ENCODE measurements at places on chromosomes 12 and 14.
A peak's percentile ranks its signal among the peaks of the same experiment; 100 is the strongest.

- no peak for DNase-seq
These were observed 398.6 kb downstream of the ZFP36L1 start for GRCh38 chr14:68394118-68394763.

DNA sequence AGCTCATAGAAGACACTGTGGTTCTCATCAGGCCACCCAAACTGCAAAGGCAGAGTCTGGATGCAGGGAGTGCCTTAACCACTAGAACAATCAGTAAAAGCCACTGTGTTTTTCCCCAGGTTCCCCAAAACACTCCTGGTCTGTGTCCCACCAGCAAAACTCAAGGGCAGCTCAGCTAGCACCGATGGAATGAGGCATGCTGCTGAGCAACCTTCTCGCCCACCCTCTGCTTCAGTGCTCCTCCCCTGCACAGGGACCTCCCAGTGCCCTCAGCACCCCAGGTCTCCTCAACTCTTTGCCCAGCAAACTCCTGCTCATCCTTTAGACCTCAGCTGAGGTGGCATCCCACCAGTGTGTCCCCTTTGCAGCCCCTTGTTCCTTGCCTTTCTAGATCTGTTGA lies 4.0 kb downstream of the KRT77 start:
- no peak for DNase-seq

- no peak for DNase-seq
These were observed 68.0 kb downstream of the RNF34 start for GRCh38 chr12:121467638-121468498.

GRCh38 chr12:120698665-120699064 lies 11.6 kb upstream of the UNC119B start:
- DNase-seq = no peak

DNA sequence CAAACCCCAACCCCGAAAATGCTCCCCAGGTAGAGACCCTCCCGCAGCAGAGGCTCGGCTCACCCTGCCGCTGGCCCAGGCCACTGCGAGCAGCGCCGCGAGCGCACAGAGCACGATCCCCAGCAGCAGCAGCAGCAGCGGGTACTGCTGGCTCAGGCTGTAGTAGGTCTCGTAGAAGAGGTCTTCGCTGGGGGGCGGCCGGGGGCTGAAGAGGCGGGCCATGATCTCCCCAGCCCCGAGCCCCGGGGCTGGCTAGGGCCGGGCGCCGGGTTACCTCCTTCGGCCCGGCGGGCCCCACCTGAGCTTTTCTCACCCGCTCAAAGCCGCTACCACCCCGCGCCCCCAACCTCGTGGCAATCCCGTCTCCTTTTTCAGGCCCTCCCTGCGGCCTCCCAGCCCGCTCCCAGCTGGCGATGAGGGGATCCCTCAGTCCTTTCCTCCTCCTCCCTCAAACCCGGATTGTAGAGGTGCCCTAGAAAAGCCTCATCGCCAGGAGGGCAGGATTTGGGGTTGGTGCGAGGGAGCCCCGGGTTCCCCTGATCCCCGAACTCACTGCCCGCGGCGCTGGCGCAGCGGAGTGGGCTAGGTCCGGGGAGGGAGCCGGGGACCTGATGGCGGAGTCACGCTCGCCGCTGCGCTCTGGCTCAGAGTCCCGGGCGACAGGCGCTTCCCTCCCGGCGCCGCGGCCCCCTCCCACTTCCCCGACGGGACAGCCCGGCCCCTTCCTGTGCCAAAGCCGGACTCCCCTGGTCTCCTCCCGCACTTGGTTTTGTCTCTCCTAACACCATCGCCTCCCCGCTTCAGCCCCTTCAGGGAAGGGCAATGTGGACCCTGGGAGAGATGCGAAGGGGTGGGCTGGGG lies at the start of gene ADCY4:
TSS of gene ADCY4 (minus strand) at position 641 of the 861 bp plus-strand sequence. CDS start at position 222, 419 bp downstream.
- DNase-seq = peak; percentile 46

DNA sequence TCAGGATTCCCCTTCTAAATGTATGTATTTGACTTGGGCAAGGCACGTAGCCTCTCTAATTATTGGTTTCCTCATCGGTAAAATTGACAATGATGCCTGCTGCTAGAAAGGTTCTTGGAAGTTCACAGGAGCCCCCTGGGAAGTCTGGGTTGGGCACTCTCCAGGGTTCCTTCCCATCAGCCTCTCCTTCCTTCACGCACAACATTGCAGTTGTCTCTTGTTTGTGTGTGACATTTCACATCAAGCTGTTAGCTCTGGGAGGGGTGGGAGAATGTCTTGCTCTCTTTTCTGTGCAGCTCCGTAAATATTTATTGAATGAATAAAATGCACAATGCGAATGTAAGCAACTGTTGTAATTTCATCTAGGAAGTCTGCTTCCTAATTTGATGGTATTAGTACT lies 153.2 kb upstream of the PRICKLE1 start:
- no peak for DNase-seq

DNA sequence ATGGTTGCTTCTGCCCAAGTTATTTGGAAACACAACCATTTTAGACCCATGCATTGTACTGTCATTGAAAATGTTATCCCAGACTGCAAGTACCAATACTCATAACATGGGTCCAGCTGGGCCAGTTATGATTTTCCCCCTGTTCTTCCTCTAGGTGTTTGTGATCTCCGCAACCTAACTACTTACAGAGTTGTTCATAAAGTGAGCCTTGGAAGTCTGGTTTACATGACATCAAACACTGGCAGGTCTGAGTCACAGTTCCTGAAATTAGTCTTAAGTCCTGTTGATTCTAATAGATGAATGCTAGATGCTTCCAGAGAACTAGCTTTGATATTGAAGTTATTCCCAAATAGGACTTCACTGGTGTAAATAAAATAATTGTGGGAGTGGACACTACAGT lies 487.0 kb downstream of the MED13L start:
- DNase-seq = peak; percentile 4

DNA sequence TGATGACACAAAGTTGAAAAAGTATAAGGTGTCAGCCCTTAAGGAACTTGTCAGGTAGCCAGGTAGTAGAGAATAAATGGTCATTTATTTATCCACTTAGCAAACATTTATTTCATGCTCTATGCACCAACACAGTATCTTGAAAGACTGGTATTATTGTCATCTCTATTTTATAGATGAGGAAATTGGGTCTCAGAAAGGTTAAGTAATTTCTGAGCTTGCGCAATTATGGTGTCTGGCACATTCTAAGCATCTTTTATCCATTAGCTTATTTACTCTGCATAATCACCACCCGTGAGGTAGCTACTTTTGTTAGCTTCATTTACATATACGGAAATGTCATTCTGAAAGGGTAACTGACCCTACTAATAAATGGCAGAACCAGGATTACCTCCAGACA lies 2.5 kb upstream of the UTP20 start:
- no peak for DNase-seq

GRCh38 chr12:83634726-83635267 lies 948.1 kb downstream of the TMTC2 start:
- no peak for DNase-seq

DNA sequence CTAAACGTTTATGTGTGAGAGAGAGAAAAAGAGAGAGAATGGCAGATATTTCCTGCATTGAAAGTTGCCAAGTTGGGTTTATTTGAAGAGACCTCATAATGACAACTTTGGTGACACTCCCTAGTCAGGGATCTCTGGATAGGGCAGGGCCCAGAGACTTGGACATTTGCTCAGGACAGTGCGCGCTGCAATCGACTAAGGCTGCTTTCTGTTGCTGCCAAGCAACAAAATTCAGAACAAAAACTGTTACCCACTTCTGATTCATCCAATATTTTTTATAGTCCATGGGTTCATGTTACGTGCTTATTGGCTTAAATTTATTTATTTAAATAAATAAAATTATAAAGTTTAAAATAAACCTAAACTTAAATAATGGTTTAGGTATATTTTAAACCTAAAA lies 34.2 kb downstream of the PTGER2 start:
- no peak for DNase-seq

- DNase-seq = no peak
These were observed 949.7 kb downstream of the TRHDE start for GRCh38 chr12:73221836-73222235.

GRCh38 chr12:82040987-82041743 lies 282.0 kb upstream of the PPFIA2 start:
- DNase-seq = no peak

DNA sequence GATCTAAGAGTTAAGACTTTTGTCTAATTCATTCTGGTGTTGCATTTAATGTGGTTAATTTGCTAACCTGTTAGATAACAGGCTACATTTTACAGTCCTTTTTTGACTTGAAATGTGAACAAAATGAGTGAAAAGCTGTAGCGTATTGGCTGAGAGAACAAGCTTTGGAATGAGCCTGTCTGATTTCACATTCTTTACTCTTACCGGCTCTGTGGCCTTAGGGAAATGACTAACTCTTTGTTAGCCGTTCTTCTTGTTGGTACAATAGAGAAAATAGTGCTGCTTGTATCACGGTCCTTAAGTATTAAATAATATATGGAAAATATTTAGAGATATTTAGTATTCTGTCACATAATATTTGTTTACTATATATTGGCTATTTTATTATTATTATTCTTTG lies 1.9 kb downstream of the MNAT1 start:
- DNase-seq = no peak

DNA sequence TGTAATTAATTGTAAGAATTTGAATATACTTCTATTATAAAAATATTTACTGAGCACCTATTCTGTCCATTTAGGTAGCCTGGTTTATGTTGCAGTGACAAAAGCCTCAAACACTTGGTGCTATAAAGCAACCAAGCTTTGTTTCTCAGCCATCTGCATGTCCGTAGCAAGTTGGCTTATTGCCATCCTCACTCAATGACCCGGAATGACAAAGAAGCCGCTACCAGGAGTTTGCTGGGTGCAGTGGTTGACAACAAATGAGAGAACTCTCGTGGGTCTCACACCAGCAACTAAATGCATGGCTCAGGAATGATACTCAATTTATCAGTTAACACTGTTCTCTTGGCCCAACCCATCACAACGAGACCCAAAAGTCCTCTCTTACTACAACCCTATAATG lies 553.1 kb downstream of the DIO2 start:
- DNase-seq = no peak

DNA sequence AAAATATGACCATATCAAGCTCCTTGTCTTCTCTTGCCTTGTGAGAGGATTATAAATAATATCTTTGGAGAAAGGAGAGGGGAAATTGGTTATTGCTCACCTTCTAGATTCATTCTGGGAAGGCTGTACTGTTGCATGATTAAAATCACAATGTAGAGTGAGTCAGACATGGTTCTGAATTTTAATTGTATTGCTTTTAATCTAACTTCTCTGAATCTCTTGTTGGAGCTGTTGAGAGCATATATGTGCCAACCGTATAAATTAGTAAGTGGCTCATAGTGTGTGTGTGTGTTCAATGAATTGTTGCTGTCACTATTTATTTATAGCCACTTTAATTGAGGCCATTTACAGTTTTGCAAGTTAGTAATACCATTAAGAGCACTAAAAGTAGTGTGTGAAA lies 56.1 kb downstream of the KCNJ8 start:
- DNase-seq = no peak

DNA sequence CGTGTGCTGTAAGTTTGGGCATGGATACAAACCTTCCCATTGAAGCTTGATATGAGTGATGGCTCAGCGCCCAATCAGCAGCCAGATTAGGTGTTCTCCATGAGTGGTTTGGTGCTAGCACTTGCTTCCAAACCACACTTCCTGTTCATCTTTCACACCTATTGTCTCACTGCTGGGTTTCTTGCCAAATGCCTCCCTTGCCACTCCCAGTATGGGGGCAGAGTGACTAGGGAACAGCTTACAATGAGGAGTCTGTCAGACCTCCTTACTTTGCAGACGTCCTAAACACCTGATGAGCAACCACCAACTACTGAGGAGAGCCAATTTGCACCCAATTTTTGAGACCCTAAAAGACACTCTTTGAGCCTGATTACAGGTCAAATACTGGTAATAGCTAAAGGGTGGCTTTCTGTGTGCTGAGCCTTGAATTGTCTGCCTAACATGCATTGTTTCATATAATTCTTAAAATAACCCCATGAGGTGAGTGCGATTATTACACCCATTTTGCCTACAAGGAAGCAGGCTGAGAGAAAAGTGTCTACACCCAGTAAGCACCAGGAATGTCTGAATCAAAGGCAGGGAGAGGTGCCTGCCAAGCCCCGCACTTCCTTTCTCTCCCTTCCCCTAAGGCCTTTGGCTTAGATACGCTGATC lies 48.4 kb upstream of the FOS start:
- peak; percentile 64 for DNase-seq

DNA sequence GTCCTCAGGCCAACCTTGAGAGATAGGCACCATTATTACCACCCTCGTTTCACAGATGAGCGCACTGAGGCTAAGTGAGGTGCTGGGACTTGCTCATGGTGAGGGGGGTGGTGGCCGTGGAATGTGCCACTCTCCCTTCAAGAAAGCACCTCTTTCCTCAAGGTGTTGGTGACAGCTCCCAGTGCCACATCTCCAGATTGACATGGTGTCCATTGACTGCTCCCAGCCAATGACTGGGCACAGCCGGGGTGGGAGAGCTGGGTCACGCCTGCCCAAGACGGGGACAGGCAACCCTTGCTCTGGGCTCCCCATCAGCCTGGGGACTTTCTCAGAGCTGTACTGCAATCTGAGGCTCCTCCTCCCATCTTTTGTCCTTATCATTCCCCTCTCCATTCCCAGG lies 21.0 kb upstream of the MYL2 start:
- no peak for DNase-seq

DNA sequence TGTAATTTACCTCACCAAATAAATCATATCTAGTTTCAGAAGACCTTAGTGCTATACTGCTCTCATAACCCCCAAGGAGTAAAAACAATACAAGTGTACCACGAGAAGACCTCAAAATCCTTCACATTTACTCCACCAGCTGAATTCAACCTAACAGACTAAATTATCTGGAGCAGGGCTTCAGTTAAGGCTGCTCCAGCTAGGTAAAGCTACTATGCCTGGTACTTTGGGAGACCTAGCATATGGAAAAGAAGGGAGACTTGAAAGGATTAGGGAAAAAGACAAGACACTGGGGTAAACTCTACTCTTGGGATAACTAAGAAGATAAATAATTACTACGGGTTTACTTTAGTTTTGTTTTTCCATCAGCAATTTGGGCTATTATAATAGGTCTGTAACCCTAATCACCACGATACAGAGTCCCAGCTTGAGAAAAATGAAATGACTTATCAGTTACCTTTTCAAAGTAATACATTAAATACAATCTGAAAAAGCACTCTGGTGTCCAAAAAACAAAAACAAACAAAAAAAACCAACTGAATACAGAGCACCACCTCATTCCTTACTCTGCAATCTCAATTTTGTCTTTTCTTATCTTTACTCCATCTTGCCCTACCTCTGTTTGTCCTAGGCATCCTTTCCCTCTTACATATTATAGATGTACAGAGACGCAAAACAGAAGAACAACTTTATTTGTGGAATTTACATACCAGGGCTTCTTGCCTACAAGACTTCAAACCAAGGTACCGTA lies 2.1 kb downstream of the EML5 start:
- no peak for DNase-seq

- no peak for DNase-seq
These were observed 2.1 kb downstream of the KCNC2 start for GRCh38 chr12:75207338-75208083.

DNA sequence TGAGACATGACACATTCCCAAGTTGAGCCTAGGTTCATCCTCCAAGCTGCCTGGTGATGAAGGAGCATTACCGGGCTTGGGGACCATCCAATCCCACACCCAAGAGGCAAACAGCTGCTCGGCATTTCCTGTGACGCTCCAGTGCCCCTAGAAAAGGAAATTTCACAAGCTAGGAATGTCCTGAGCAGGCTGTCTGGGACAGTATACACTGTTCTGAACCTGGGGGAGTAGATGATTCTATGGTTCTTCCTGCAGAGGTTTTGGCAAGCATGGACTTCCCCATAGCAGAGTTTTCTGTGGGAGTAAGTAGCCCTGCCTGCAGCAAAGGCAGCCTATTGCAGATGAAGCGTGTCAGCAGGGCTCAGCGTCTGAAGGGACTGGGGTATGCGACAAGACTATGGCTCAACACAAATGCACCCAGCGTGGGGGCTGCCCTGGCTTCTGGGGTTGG lies 47.4 kb upstream of the SRSF5 start:
- no peak for DNase-seq

All from activated CD4-positive, alpha-beta T cell treated with anti-CD3 and anti-CD28 coated beads for 36 hours (primary cell).